ENCODE measurements at places on chromosomes 11 and 22.
A peak's percentile ranks its signal among the peaks of the same experiment; 100 is the strongest.

DNA sequence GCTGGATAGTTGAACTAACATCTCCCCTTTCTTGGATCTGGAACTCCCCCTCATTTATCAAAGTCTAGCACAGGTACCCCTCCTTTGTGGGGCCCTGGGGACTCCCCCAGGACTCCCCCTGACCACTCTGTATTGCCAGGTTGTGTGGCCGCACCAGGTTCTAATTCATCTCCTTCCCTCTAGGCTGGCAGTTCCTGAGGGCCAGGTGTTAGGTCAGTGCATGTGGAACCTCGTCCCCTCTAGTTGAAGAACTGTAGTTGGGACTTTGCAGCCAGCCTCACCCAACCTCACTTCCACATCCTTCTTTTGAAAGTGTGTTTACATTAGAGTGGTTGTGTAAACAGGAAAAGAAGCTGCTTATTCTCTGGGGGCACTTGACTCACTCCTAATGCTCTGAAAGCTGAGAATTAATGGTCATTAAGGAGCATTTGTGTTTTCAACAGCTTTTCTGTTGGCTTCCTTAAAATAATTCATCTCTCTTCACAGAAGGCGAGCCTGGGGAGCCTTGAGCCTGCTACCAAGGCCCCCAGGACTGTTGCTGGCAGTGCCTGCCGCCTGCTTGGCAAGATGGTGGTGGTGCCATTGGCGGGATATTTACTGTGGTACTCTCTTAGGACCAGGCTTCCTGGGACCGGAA, 11.8 kb downstream of the UPB1 start:
- DNase-seq = no peak

DNA sequence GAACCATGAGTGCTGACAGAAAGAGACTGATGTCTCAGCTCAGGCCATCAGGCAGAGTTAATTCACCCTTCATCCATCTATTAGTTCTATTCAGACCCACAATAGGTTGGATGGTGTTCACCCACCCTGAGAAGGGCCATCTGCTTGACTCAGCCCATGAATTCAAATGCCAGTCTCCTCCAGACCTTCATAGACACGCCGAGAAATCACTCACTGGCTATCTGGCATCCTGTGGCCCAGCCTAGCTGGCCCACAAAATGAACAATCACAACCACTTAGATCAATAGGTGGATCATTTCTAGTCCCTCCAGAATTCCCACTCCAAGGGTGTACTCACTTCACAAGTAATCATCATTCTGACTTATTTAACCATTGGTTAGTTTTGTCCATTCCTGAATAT, 58.2 kb downstream of the MYEOV start:
- no peak for DNase-seq

- no peak for DNase-seq
These were observed 49.6 kb upstream of the KIRREL3 start for GRCh38 chr11:127050186-127050585.

DNA sequence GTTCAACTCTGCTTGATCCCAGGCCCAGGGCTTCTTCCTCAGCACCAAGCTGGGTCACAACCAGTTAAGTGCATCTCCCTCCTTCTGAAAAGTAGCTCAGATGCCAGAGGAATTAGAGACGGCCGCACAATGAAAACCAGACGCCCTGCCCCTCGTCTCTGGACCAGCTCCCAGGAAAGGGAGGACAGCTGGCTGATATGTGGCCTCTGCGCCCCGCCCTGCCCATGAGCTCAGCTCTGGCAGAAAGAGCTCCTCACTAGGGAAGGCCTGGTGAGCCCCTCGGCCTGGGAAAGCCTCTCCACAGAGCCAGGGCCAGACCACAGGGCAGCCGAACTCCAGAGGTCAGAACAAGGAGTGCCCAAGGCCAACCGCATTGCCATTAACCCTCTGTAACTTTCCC, 18.1 kb upstream of the SCGB1A1 start:
- peak; percentile 9 for DNase-seq

DNA sequence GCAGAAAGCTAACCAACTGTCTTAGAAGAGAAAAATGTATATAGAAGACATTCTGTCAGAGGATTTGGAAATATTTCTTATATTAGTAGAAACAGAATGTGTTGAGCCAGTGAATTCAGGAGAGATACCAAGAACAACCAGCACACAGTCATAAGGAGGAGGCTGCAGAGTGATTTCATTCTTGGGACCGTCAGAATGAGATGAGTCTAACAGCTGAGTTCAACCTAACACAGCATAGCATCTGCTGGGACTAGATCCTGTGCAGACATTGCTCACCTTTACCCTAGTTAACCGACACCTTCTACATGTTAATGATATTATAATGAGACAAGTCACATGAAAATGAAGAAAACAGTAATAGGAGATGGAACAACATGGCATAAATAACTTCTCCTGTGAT, 85.5 kb downstream of the XRRA1 start:
- no peak for DNase-seq
